A549 treated with Hydrocortisone at 1 μM for 4 hours (cell line): ENCODE measurements at places on chromosomes 13 and 19. TPM values are rescaled to one million over a fixed set of nuclear protein-coding genes. Genes with fewer than 3 reads are reported as not detected.

The B3GNT3 gene
- total RNA-seq, result 4.1 to 4.8 TPM (median 4.5 TPM) in 5 replicates

The C13orf42 gene
- total RNA-seq, result not detected in 5 replicates

The ADAMTSL5 gene
- total RNA-seq, result 3.4 to 4.2 TPM (median 3.5 TPM) in 5 replicates

The ZNF497 gene
- 0.92 to 1.5 TPM (median 1.1 TPM) in 5 replicates for total RNA-seq

The ZNF283 gene
- total RNA-seq, result 3.9 to 6.1 TPM (median 4.8 TPM) in 5 replicates

The PALM gene
- 12.0 to 17.9 TPM (median 14.3 TPM) in 5 replicates for total RNA-seq

The GIPC3 gene
- total RNA-seq, result 0.17 to 0.32 TPM (median 0.25 TPM) in 5 replicates

The ATP4B gene
- not detected in 5 replicates for total RNA-seq

The PTH2 gene
- not detected in 5 replicates for total RNA-seq

The TMIGD2 gene
- total RNA-seq, result not detected in 5 replicates

The ZNF865 gene
- total RNA-seq, result 7.2 to 12.0 TPM (median 10.9 TPM) in 5 replicates

The SIGLEC5 gene
- total RNA-seq, result not detected in 5 replicates

The ZNF491 gene
- total RNA-seq, result not detected in 5 replicates
